ENCODE measurements at places on chromosomes 2 and 18.
A peak's percentile ranks its signal among the peaks of the same experiment; 100 is the strongest.

- no peak for DNase-seq
Observed at GRCh38 chr18:79560042-79560860, 119.4 kb upstream of the CTDP1 start.

- no peak for DNase-seq
Observed at GRCh38 chr2:28447943-28448792, 47.7 kb upstream of the PLB1 start.

DNA sequence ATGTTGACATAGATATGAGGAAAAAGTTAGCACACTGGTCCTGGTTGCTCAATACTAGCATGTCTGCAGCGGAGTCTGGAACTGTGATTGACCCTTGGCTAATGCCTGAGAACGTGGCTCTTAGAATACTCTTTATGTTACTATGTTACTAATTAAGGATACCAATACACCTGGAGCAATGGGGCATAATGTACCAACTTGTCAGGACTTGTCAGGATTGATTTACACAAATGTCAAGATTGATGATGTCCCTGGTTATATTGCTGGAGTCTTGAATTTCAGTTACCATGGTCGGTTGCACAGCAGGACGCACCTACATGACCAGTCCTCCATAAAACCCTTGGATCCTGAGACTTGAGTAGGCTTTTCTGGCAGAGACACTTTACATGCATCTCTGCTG, 810.9 kb downstream of the CPS1 start:
- DNase-seq, result no peak

- peak; percentile 49 for DNase-seq
Observed at GRCh38 chr2:203688798-203689197, 17.6 kb upstream of the CD28 start.

GRCh38 chr2:102736410-102737409, 25.1 kb upstream of the TMEM182 start:
- peak; percentile 57 for DNase-seq

DNA sequence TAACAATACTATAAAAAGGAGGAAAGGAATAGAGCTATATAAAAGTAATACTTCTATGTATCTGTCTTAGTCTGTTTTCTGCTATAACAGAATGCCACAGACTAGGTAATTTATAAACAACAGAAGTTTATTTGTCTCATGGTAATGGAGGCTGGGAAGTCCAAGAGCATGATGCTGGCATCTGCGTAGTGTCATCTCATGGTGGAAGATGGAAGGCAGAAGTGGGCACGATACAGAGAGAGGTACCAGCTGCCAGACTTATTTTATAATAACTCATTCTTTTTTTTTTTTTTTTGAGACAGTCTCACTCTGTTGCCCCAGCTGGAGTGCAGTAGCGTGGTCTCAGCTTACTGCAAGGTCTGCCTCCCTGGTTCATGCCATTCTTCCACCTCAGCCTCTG, 4.3 kb downstream of the DHX57 start:
- no peak for DNase-seq

DNA sequence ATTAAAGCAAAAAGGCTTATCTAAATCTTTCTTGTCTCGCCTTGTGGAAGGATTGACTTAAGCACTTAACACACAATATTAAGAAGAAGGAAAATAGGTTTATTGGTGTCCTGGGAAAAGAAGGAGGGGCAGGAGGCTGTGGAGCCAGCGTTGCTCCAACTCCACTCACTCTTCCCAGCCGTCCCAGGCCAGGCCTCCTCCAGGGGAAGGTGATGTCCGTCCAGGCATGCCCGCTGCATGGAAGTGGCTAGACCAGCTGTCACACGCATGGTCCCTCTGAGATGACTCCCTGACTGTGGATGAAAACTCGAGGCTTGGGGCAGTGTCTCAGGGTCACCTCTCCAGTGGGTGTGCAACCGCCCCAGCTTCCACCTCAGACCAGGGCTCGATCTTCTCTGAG, 281.1 kb downstream of the GALR1 start:
- no peak for DNase-seq

GRCh38 chr18:52288403-52289004, 51.5 kb upstream of the DCC start:
- no peak for DNase-seq

GRCh38 chr2:160630801-160631590, 137.4 kb upstream of the RBMS1 start:
- no peak for DNase-seq

DNA sequence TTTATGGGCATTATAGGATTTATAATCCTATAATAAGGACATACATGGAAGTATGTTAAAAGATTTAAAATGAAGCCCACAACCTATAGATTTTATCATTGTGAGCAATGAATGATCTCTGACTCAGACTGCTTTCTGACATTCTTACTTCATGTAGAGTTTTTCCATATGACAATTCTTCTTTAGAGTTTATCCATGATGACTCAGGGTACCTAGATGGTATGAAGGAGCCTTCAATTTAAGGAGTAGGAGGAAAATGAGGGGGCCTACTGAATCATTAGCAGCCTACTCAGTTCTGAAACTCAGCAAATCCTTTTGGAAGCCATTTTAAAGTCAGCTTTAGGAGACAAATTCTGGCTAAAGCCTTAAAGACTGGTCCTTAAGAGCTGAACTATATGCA, 10.4 kb downstream of the PELI1 start:
- no peak for DNase-seq

DNA sequence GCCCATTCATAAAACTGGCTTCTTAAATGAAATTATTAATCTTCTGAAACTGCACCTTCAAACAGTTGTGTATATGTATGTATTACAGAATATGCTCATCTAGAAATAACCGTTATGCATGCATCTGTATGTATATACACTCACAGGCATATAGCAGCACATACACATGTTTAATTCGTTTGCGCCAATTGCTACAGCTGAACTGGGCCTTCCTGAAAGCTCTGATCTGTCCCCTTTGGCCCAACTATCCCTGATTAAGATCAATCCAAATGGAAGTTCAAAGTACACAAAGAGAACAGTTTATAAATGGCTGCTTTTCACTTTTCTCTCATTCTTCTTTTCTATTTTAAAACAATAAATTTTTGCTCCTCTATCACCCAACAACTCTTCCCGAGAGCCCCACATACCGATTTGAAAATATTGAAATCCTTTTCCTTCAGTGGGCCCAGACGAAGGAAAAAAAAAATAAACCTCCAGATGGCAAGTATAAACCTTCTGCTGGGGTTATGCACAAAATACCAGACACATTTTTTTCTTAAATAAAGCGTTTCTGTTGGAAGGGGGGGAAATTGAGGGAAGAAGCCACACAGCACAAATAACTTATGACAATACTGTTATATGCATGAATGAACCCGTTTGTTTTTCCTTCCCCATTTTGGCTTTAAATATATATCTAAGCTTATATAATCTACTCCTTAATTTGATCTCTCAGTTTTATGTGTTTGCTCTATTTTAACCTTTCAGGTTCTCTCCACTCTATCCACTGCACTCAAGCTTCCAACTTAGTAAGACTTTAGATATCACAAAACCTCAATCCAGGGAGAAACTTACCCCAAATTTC, 267.3 kb downstream of the TCF4 start:
- no peak for DNase-seq

DNA sequence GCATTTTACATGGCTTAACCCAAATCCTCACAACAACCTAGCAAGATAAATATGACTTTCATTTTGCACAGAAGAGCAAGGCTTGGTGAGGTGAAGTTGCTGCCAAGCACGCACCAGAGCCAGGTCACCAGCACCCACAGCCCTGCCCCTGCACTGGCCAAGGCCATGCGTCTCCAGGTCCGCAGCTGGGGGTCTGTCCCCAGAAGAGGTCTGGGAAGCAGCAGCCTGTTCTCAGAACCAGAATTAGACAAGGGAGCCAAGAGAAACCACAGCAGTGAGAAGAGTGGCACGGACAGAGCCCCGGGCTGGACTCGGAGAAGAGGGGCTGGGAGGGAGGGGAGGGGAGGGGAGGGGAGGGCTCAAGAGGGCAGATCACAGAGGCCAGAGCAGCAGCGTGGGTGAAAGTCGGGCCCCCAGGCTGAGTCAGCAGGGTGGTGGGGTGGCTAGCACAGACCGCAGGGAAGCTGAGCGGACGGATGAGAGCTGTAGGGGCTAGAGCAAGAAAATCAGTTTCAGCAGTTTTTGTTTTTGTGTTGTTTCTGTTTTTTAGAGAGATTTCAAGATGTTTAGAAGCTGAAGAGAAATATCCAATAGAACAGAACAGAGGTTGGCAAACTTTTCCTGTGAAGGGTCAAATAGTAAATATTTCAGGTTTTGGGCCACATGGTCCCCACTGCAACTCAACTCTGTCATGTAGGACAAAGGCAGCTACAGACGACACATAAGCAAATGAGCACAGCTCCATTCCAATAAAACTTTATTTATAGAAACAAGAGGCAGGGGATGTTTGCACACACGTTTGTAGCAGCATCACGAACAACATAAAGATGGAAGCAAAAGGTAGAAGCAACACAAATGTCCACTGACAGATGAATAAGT, 7.4 kb upstream of the MTERF4 start:
- no peak for DNase-seq

DNA sequence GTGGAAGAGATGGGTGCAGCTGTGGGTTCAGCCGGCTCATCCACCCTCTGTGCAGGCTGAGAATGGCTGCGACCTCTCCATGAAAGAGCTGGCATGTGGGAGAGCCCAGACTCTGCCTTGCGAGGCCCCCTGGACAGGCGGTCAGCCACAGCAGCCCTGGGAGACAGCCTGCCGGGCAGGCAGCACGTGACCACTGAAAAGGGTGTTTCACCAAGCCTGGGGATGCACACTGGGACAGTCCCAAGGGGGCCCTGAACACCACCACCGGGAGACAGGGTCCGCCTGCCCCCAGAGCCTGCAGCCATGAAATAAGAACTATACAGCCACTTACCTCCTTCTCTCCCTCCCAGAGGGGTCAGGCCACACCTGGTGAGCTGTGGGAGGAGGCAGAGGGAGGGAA, 11.5 kb downstream of the RFX8 start:
- no peak for DNase-seq

GRCh38 chr2:126722546-126722945, 66.6 kb downstream of the GYPC start:
- DNase-seq, result no peak

DNA sequence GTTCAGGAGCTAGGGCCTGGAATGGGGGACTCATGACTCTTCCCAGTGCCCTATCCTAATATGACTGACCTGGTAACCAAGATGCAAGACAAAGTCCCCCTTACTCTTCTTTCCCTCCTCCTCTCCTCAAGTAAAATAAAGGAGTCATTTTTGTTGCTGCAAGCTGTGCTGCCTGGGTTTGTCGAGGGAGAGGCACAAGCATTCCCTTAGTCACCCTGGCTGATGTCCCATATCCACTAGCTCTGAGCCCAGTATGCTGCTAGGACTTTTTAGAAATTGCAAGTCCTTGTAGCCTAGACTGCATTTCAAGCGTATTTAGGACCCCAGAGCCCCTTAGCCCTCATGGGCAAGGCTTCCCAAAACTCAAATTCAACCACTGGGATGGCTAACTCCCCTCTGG, 338.5 kb upstream of the SETBP1 start:
- no peak for DNase-seq

GRCh38 chr2:45588158-45588829, 22.8 kb downstream of the SRBD1 start:
- DNase-seq, result no peak

DNA sequence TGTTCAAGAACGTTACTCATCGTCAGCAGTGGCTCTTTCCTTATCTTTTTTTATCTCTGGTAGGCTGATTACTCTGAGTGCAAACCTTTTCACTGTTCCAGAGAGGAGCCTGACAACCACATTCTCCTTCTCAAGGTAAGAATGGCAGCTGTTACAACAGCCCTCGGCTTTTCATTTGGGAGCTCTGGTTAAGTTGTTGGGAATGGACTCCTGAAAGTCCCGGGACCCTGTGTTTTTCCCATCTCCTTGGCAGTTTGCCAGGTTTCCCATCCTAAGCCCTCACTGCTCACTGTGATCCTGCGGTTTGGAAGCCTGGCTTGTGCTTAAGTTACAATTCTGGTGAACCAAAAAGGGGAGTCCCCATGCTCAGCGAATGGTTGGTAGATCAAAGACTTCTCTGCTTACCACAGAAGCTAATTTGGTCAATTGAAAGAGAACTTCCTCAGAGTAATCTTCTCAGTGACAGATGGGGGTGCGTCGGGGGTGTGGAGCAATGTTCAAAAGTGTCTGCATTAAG, 122.3 kb downstream of the LYPD6B start:
- no peak for DNase-seq

- no peak for DNase-seq
Observed at GRCh38 chr18:9434122-9434701, 41.1 kb upstream of the RALBP1 start.

DNA sequence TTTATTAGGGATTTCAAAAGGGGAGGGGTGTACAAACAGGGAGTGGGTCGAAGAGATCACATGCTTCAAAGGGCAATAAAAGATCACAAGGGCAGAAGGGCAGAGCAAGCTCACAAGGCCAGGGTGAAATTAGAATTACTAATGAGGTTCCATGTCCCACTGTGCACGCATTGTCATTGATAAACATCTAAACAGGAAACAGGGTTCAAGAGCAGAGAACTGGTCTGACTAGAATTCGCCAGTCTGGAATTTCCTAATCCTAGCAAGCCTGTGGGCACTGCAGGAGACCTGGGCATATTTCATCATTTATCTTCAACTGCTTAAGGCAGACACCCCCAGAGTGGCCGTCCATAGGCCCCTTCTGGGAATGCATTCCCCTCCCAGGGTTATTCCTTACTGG, 408.2 kb downstream of the ZNF804A start:
- DNase-seq, result no peak

- DNase-seq, result no peak
Observed at GRCh38 chr2:213545481-213545880, 261.2 kb downstream of the SPAG16 start.

DNA sequence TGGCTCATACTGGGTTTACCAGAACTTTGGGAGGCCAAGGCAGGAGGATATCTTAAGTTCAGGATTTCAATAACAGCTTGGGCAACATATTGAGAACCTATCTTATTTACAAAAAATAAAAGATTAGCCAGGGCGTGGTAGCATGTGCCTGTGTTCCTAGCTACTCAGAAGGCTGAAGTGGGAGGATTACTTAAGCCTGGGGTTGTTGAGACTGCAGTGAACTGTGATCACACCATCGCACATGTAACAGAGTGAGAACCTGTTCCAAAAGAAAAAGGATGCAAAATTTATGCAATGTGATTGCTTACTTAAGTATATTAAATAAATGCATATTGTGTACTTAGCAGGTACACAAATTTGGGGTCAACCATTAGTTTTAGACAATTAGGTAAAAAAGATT, 768.9 kb upstream of the CDH7 start:
- no peak for DNase-seq

GRCh38 chr2:101011152-101011551, 9.1 kb downstream of the RPL31 start:
- no peak for DNase-seq

DNA sequence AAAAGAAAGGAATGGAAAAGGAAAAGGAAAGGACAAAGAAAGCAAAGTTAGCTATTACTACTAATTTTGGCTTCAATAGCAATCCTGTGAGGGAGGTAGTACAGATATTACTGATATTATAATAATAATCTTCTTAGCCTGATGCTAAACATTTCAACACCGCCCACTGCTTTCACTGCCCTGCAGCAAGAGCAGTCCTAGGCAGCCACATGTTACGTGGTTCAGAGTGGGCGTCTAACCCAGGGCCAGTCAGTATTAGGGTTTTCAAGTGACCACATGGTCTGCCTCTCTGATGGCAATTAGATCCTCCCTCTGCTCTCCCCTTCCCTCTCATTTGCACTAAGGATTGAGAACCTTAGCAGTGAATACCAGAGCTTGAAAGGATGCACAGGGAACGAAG, 83.7 kb upstream of the ZNF397 start:
- DNase-seq, result no peak
